Stimulated activated naive B cell treated with anti-CD40 and anti-IgM and Interleukin-4, amounts not matched to agents 10 μg/mL and 1 μg/mL and 100 μg/mL, for 72 hours (primary cell): ENCODE measurements at places on chromosomes 16 and 17.

GRCh38 chr16:57647136-57647875 is 18.9 kb downstream of the ADGRG1 start:
- no peak for DNase-seq
- H3K4me1 ChIP-seq = peaks cover 38% of the 10 kb centered on the region
- no peak overlapping the region for H3K4me3 ChIP-seq
- peak overlapping the region; percentile 32 for H3K27ac ChIP-seq
- no peaks in the 10 kb centered on the region for H3K36me3 ChIP-seq
- peaks cover 8% of the 10 kb centered on the region for H3K27me3 ChIP-seq

DNA sequence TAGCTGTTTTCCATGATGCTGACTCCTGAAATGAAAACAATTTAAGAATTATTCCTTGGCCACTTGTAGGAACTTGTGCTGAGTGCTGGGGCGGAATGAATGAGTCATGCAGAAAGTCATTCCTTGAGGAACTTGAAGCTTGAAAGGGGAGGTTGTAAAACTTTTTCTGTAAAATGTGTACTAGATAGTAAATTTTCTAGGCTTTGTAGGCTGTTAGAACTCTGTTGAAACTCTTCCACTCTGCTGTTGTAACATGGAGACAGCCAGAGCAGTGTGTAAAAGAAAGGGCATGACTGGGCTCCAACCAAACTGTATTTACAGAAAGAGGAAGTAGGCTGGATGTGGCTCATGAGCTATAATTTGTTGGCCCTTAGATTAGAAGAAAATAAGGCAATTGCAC is 46.1 kb downstream of the ABCA8 start:
- H3K4me1 ChIP-seq = peaks cover 15% of the 10 kb centered on the region
- no peaks in the 10 kb centered on the region for H3K36me3 ChIP-seq
- peaks cover 17% of the 10 kb centered on the region for H3K27me3 ChIP-seq
- no peak overlapping the region for H3K4me3 ChIP-seq
- no peak overlapping the region for H3K27ac ChIP-seq

GRCh38 chr16:89142474-89143195 is 28.9 kb upstream of the CDH15 start:
- no peak for DNase-seq
- peaks cover 43% of the 10 kb centered on the region for H3K36me3 ChIP-seq
- H3K4me1 ChIP-seq = peaks cover 5% of the 10 kb centered on the region
- no peaks in the 10 kb centered on the region for H3K27me3 ChIP-seq
- H3K27ac ChIP-seq = no peak overlapping the region
- H3K4me3 ChIP-seq = no peak overlapping the region

- DNase-seq = no peak
- H3K4me3 ChIP-seq = no peak overlapping the region
- no peak overlapping the region for H3K27ac ChIP-seq
- peaks cover 3% of the 10 kb centered on the region for H3K36me3 ChIP-seq
Observed at GRCh38 chr16:69554495-69554894, 11.3 kb upstream of the NFAT5 start.

GRCh38 chr16:16146380-16147315 is 76.6 kb downstream of the ABCC6 start:
- peaks cover 30% of the 10 kb centered on the region for H3K36me3 ChIP-seq
- no peaks in the 10 kb centered on the region for H3K27me3 ChIP-seq
- DNase-seq = no peak
- peak overlapping the region; percentile 37 for H3K27ac ChIP-seq

DNA sequence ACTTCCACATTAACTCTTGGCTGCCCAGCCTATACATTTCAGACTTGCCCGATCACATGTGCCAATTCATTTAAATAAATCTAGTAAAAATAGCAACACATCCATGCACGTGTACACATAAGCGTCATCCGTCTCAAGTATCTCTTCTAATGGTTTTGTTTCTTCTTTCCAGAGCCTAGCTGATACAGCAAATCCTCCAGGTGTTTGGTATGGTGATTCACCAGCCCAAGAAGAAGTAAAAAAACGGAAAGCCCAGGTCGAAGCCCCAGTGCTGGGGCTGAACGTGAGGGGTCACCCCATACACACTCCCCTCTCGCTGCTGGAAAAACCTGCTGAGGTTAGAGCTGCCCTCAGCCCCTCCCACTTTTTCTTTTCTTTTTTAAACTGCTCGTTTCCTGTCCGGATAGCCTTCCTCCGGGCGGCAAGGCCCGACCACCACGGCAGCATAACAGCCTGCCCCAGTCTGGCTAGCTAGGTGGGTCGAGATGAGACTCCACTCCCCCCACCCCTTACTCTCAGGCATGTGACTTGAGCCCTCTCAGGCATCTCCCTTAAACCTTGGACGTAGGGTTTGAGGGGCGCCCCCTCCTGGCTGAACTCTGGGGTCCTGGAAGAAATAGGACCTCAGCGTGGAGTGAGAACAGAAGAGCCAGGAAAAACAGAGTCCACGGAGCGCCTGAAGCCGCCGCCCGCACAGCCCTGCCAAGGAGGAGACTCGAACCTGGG is 13.9 kb upstream of the OR1F1 start:
- H3K4me3 ChIP-seq = peak overlapping the region; percentile 70
- no peak for DNase-seq
- H3K27me3 ChIP-seq = peaks cover 63% of the 10 kb centered on the region
- H3K27ac ChIP-seq = peak overlapping the region; percentile 91
- peaks cover 26% of the 10 kb centered on the region for H3K4me1 ChIP-seq
- peaks cover 3% of the 10 kb centered on the region for H3K36me3 ChIP-seq

- peak overlapping the region; percentile 28 for H3K27ac ChIP-seq
- peaks cover 2% of the 10 kb centered on the region for H3K4me1 ChIP-seq
- no peak for DNase-seq
- no peak overlapping the region for H3K4me3 ChIP-seq
- no peaks in the 10 kb centered on the region for H3K36me3 ChIP-seq
Observed at GRCh38 chr16:1026784-1027500, 45.4 kb downstream of the SOX8 start.

GRCh38 chr17:58587713-58588117 is 73.3 kb upstream of the MTMR4 start:
- peak; percentile 18 for DNase-seq
- H3K27ac ChIP-seq = no peak overlapping the region
- peaks cover 4% of the 10 kb centered on the region for H3K4me1 ChIP-seq
- no peak overlapping the region for H3K4me3 ChIP-seq

DNA sequence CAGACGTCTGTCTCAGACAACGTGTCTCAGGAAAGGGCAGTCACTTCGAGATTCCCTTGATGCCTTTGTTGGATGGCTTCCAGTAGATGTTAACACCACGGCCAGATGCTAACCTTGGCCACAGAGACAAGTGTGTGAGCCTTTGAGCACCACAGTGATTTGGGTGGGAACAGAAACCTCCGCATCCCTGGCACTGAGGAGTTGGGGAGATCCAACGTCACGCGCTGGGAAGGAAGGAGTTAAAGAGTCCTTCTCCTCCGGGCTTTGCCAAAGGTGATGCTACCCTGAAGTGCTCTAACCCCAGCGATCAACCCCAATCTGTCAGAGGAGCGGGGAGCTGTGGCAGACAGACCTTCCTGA is 3.0 kb upstream of the ABR start:
- peak overlapping the region; percentile 3 for H3K4me3 ChIP-seq
- no peaks in the 10 kb centered on the region for H3K27me3 ChIP-seq
- H3K4me1 ChIP-seq = peaks cover 85% of the 10 kb centered on the region
- peak overlapping the region; percentile 77 for H3K27ac ChIP-seq

- DNase-seq = no peak
- H3K36me3 ChIP-seq = no peaks in the 10 kb centered on the region
- H3K4me3 ChIP-seq = no peak overlapping the region
- peaks cover 27% of the 10 kb centered on the region for H3K4me1 ChIP-seq
- H3K27ac ChIP-seq = peak overlapping the region; percentile 16
Observed at GRCh38 chr17:40490289-40490853, 11.1 kb downstream of the TNS4 start.
